ENCODE measurements at places on chromosomes 3 and 15.

GRCh38 chr3:156316076-156316475 is 195.7 kb downstream of the KCNAB1 start:
- DNase-seq = no peak

DNA sequence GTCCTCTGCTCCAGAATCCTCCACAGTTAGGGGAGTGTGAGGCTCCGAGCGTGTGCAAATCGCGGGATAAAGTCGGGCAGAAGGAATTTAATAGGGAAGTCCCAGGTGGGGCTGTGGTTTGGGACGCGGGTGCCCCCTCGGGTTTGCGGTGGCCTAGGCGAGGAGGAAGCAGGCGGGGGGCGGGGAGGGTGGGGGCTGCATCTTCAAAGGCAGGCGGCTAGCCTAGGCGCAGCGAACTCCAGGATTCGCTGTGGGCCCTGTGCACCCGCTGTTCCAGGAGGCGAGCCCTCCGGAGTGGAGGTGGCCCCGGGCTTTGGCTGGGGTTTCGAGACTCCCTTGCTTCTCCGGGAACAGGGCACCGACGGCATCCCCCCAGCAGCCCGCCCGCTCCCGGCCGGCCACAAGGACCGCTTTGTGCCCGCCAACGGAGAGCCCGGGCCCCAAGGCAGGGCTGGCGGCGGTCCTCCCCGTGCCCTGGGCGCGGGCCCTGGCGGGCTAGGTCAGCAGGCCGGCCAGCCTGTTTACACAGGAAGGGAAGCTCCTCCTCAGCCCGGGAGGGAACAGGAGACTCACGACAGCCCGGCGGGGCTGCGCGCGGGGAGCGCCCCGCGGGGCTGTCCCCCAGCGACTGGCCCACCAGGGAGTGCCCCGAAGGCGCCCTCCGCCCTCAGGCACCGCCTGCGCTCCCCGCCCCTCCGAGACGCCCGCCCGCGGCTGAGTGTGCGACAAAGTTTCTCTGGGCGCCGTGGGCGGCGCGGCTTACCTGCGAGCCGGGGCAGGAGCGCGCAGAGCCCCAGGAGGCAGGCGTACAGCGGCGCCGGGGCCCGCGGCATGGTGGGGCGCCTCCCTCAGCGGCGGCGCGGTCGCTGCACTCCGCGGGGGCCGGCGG is 753 bp downstream of the ITGB5 start:
- DNase-seq = no peak

DNA sequence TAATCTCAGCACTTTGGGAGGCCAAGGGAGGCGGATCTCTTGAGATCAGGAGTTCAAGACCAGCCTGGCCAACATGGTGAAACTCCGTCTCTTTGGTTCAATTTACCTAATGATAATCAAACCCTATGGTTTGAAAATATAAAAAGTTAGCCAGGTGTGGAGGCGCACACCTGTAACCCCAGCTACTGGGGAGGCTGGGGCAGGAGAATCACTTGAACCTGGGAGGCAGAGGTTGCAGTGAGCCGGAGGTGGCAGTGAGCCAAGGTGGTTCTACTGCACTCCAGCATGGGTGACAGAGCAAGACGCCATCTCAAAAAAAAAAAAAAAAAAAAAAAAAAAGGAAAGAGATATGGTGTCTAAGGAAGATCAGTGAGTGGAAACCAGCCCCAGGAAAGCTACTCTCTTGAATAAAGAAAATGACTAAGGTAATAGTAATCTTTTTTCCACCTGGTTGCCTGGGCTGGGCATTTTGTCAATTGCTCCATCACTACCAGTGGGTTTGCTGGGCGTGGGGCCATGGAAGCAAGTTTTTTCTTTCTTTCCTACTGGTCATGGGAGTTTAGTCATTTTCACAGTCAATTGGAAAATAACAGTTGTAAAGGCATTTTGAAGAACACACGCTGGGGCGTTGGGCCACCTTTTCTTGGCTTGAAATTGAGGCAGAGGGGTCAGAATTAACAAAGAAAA is 387.6 kb upstream of the RGMA start:
- DNase-seq = no peak

DNA sequence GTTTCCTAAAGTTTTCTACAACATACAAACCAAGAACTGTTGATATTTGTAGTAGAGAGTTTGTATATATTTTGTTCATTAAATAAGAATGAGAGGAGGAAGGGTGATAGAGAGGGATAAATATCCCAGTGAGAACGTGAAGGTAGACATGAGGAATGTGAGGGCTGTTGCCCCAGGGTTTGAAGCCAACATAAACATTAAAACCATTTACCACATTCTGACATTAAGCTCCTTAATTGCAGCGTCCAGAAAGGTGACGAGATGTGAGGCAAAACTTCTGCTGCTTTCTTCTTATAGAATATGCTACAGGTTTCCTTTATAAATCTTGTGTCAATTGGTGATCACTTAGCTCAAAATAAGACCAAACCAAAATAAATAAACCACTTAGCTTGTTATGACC is 267.8 kb upstream of the CNTN4 start:
- no peak for DNase-seq

GRCh38 chr15:64749167-64749566 is 26.2 kb downstream of the RBPMS2 start:
- DNase-seq = no peak

DNA sequence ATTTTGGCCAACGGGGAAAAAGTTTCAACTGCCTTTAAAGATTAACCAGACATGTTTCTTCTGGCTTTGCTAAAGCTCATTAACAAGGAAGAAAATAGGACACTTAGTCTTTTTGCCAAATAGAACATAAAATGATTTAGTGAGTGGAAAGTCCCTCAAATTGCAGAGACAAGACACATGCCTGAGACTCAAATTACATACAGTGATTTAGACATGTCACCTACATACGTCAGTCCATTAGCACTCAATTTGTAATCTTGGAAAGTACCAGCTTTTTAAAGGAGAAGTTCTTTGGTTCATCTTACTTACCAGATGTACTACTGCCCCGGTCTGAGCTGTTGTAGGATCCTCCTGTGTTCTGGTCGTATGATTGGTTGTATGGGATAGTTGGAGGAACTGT is 1134.2 kb downstream of the ROBO1 start:
- no peak for DNase-seq

All from OCI-M1 (cell line).